Epithelial cell of proximal tubule (primary cell): ENCODE measurements at places on chromosomes 16 and 17.
A peak's percentile ranks its signal among the peaks of the same experiment; 100 is the strongest.

DNA sequence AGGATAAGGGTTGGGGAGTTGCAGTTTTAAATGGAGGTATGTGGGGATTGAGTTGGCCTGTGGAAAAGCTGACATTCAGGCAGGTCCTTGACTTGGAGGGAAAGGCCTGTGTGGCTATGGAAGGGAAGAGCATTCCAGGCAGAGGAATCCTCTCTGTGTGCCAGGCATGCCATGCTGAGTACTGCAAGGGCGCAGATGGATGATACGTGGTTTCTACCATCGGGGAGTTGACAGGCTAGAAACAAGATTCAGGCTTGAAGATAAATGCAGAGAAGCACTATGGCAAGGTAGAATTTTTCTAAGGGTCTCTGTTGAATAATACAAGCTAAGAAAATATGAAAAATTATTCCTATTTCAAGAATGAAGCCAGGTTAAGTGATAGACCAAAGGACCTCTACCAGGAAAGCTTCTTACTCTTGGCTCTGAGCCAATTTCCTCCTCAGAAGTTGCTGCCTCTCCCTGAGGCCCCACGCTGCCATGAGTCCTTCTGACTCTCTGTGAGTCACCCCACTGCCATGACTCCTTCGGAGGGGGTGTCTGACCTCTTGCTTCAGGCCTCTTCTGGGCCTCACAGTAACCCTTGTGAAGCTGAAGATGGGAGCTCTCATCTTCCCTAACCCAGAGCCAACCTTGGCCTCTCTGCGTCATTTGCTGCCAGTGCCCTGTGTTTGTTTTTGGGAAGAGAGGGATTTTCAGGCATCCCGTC, 75.8 kb downstream of the WNT3 start:
- DNase-seq = peak; percentile 56

- DNase-seq = no peak
Measured at GRCh38 chr16:68078701-68079375, 6.3 kb upstream of the NFATC3 start.

GRCh38 chr17:28942925-28943324, 8.4 kb downstream of the PHF12 start:
- no peak for DNase-seq

GRCh38 chr16:55830658-55831294, 2.1 kb downstream of the CES1 start:
- DNase-seq = no peak

DNA sequence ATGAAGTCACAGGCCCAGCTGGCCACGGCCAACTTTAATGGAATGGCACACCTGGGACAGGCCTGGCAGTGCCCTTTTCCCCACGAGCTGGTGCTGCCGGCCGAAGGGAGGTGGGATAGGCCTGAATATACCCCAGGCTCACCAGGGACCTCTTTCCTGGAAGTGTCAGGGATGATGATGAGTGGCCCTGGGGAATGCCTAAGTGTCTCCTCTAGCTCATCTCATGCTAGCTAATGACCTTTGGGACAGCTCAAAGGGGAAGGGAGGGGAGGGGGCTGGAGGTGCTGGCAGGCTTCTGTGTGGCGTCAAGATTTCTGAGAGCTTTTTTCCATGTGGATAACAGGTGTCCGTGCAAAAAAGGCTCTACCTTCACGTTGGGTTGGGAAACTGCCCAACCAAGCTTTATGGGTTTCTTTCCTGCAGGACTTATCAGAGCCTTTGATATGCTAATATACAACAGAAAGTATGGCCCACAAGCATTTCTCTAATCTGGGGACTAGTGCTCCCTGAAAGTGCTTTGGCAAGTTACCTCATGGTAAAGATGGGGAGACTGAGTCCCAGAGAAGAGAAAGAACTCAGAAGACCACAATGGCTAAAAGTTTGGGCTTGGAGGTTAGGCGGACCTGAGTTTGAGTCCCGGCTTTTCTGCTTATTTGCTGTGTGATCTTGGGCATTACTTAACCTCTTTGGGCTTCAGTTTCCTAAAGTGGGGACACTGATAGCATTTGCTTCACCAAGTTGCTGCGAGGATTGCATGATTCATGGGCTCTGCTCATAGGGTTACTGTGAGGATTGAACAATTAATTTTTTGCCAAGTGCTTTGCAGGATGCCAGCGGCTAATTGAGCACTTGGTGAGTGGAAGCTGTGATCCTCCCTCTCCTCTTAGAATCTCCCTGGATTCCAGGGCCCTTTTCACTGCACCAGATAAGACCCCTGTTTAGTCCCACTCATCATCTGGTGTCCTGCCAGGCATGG, 14.0 kb downstream of the ADGRG1 start:
- DNase-seq = no peak

GRCh38 chr17:32876417-32877163, at the start of gene MYO1D:
Gene MYO1D (minus strand): TSS chr17:32877124. CDS start chr17:32876872, 252 bp downstream.
- DNase-seq = no peak

DNA sequence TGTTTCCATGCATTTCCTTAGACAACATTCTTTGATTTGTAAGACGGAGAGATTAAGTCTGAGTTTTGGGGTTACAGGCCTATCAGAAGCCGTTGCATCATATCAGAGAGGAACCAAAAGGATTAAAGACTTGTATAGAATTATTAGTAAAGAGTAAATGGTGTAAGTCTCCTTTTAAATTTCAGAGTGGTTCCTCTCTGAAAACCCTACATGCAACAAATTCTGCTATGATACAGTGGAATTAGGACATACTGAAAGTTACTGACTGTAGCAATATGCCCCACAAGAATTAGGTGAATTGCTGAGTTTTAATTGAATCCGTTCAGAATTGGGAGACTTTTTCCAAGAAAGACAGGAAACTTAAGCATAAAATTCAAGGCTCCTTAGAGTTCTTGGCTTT, 221.6 kb downstream of the FTO start:
- DNase-seq = no peak

DNA sequence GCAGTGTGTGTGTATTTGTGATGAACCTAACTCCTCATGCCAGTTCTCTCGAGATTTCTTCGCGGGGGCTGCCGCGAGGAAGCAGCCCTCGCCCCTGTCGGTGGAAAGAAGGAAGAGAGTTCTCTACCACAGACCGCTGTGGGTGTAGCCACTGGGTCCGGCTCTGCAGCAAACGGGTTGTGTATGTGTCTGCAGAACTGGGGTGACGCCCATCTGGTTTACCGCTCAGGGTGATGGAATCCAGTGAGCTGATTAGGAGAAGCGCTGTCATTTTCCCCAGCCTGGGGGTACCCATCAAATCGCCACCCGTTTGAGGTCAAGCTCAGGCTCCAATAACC, 7.7 kb downstream of the CORO6 start:
- no peak for DNase-seq

DNA sequence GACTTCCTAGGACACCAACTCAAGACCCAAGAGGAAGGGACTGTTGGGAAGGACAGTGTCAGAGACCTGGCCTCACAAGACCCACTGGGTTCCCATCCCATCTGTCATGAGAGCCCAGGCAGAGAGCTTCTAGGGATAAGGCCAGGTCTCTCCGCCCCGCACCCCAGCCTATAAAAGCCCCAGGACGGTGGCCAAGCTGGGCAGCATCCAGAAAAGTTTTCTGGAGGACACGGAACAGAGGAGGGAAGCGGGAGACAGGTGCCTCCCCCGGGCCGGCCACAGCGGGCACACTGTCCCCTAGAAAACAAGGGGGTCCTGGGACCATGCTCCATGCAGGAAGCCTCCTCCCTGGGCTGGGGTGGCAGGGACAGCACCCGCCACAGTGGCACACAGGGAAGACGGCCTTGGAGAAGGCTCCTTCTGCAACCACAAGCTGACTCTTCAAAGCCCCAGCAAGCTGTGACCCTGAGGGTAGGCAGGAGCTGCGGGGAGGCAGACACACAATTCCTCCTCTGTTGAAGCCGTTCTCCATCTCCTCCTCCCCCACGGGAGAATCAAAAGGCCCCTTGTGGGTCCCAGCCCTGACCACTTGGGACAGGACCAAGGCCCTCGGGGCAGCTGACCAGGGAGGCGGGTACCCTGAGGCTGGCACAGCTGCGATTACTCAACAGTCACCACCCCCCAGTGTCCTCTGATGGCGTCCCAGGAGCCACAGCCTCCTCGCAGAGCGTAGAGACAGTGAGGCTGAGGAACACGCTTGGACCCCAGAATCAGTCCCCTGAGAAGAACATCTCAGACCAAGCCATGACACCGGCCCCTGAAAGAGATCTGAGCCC, 26.1 kb downstream of the TRPV3 start:
- no peak for DNase-seq

DNA sequence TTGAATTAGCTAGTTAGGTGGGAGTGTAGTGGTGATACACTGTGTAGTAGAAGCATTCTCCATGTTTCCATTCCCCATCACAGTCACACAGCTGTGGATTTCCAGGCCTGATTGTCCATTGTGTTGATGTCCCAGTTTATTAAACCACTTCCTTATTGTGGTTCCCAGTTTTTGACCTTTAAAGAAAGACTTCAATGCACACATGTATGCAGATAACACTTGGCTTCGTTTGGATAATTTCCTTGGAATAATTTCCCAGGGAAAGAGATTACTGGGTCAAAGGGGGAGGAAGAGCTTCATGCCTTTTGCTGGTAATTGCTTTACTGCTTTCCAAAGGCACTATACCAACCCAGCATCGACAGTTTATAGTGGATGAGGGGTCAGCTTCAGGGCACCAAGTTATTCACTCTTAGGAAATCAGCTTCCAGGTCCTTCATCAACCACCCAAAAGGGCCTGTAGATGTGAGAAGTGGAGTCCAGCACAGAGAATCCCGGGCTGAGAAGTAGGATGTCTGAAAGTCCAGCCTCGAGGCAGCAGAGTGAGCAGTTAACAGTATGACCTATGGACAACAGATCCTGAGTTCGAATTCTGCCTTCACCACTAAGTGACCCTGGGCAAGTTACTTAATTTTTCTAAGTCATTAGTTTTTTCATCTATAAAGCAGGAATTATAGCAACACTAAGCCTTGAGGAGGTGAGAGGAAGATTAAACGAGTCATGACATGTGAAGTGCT, 31.3 kb upstream of the TNS4 start:
- DNase-seq = no peak

DNA sequence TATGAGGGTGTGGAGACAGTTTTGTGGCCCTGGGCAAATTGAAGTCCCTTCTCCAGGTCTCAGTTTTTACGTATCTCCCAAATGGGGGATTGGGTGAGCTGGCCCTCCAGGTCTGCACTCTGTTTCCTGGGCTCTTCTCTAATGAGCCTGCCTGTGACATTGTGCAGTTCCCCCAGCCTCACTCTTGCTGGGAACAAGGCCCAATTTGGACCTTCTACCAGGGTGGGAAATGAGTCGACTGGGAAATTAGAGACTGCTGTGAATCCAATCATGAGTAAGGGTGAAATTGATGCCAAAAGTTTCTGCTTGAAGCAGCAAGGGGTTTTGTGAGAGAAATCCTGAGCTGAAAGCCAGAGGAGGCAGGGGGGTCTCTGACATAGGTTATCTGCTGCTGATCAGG, 71.5 kb upstream of the KSR1 start:
- no peak for DNase-seq
